ENCODE measurements at places on chromosomes 1 and 21. TPM values are rescaled to one million over a fixed set of nuclear protein-coding genes. Genes with fewer than 3 reads are reported as not detected.

The RORC gene
- total RNA-seq, result not detected

The PTGER3 gene
- 0.63 TPM for total RNA-seq

The FAM110D gene
- 0.63 TPM for total RNA-seq

The OR2L2 gene
- not detected for total RNA-seq

The RGSL1 gene
- not detected for total RNA-seq

The PTPN22 gene
- total RNA-seq, result 0.51 TPM

The BCL2L15 gene
- total RNA-seq, result 0.13 TPM

DNA sequence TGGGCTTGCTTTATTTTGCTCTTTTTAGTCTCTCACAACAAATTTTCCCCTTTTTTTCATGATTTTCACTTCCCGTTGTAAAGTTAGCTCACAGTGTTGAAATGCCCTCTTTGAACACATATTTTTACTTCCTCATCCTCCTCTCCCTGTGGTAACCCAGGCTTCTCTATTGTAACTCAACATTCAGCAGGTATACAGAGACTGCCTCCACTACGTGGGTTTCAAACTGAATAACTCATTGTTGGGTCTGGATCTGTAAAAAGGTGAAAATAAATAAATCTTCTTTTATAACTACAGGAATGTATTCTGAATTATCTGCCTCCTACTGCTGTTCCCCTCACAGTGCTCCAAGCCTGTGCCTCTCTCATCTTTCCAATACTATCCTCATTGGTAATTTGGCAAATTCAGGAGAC is 166.4 kb downstream of the RUNX1 start:
- DNase-seq, result no peak
- peaks cover 54% of the 10 kb centered on the region for H3K4me1 ChIP-seq
- peak overlapping the region; percentile 97 for H3K4me3 ChIP-seq
- peaks cover 67% of the 10 kb centered on the region for H3K36me3 ChIP-seq
- no peaks in the 10 kb centered on the region for H3K27me3 ChIP-seq
- peak overlapping the region; percentile 99 for H3K27ac ChIP-seq

- H3K36me3 ChIP-seq, result no peaks in the 10 kb centered on the region
- H3K4me1 ChIP-seq, result peaks cover 20% of the 10 kb centered on the region
- peak; percentile 93 for DNase-seq
- H3K4me3 ChIP-seq, result no peak overlapping the region
Measured at GRCh38 chr1:221268295-221268694, 389.1 kb downstream of the HLX start.

GRCh38 chr1:22815043-22815365 is 104.4 kb downstream of the EPHB2 start:
- H3K4me1 ChIP-seq, result no peaks in the 10 kb centered on the region

- peaks cover 29% of the 10 kb centered on the region for H3K4me1 ChIP-seq
- no peaks in the 10 kb centered on the region for H3K27me3 ChIP-seq
- no peaks in the 10 kb centered on the region for H3K36me3 ChIP-seq
- no peak for DNase-seq
- no peak overlapping the region for H3K27ac ChIP-seq
Measured at GRCh38 chr1:15000671-15001070, 152.9 kb upstream of the TMEM51 start.

DNA sequence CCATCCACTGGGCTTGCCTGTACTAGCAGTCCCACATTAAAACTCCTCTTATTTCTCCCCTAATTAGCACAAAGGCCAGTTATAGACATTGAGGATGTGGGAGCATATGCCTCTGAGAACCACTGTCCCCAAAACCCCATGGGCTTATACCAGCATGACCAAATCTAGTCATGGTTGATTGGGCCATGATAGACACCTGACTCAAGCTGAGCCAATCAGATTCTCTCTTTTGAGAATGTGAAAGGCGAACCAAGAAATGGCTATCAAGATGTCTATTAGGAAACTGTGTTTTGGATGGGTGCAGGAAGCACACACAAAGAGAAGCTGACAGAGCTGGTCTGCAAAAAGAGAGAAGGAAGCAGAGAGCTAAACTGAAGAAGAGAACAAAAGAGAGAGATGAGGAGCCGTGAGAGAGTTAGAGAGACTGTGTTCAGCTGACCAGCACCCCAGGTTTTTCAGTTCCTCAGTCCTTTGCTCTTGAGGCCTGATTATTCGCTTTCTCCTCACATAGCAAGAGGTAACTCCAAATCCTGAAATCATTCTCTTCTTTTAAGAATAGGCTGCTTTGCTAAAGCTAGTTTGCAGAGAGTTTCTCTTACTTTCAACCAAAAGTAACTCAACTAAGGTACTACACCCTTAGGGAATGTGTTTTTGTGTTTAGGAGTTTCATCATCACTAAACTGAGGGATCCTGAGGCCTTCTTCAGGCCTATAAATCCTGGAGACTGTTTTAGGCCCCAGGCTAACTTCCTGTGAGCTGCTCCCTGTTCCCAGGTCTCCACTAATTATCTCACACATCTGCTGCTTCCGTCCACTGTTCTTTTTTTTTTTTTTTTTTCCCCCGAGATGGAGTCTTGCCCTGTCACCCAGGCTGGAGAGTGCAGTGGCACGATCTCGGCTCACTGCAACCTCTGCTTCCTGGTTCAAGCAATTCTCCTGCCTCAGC is 7.9 kb upstream of the TIPRL start:
- no peaks in the 10 kb centered on the region for H3K27me3 ChIP-seq
- no peaks in the 10 kb centered on the region for H3K4me1 ChIP-seq
- no peak overlapping the region for H3K4me3 ChIP-seq
- no peaks in the 10 kb centered on the region for H3K36me3 ChIP-seq
- H3K27ac ChIP-seq, result no peak overlapping the region
- no peak for DNase-seq

DNA sequence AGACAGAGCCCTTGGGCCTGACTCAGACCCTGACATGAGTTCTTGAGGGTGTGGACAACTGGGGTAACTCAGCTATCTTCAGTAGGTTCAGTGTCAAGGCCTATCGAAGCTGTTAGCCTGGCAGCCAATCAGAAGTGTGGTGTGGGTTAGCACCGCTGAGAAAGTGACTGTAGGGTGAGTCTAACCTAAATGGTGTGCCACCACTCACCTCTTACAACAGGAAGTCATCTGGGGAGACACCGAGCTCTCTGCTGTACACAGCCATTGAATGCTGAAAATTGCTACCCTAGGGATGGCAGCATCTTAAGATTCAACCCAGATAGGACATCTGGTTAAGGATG is 44.6 kb downstream of the RASSF5 start:
- H3K36me3 ChIP-seq, result no peaks in the 10 kb centered on the region
- no peak for DNase-seq
- H3K4me1 ChIP-seq, result no peaks in the 10 kb centered on the region
- H3K27me3 ChIP-seq, result no peaks in the 10 kb centered on the region

GRCh38 chr1:201394591-201394990 is 4.5 kb downstream of the LAD1 start:
- H3K36me3 ChIP-seq, result no peaks in the 10 kb centered on the region
- H3K27ac ChIP-seq, result no peak overlapping the region
- no peaks in the 10 kb centered on the region for H3K4me1 ChIP-seq
- no peak for DNase-seq

DNA sequence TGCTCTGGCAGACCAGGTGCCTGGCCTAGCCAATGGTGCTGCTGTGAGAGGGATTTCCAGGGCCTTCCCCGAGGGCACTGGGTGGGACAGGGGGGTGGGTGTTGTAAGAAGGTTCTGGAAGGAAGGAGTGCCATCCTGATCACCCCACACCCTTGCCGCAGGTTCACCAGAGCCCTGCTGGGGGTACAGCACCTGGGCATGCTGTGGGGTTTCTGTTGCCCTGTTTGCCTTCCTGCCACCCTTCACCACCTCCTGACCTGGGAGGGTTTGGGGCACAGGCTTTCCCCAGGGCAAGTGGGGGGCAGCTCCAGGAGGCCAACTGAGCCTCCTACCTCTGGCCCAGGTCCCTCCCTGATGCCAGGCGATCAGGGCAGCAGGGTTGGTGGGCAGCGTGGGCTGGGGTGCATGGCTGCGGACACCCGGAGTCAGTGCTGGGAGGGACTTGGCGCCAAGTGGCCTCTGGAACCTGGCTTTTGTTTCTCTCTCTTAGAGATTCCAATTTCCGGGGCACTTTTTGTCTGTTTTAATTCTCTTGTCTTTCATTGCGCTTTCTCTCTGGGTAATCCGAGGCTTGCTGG is 318.8 kb downstream of the PTPRU start:
- DNase-seq, result no peak
- no peaks in the 10 kb centered on the region for H3K36me3 ChIP-seq
- no peaks in the 10 kb centered on the region for H3K27me3 ChIP-seq

DNA sequence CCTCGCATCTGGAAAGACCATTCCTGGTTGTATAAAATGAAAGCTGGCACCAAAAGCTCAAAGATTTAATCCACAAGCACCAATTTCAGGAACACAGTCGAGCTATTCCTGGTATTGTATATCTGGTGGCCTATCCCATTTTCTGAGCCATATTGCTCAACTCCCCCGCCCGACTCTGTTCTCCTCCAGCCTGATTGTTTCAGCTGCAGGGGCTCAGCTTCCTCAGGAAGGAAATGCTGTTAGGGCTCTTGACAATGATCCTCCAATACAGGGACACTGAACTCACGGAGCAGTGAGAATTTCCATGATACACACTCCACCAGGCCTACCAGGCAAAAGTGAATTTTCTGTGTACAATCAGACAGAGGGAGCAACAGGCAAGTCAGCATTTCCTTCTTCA is 16.9 kb upstream of the TDRD10 start:
- no peak overlapping the region for H3K27ac ChIP-seq
- H3K4me1 ChIP-seq, result no peaks in the 10 kb centered on the region
- H3K36me3 ChIP-seq, result no peaks in the 10 kb centered on the region
- no peak overlapping the region for H3K4me3 ChIP-seq
- peaks cover 9% of the 10 kb centered on the region for H3K27me3 ChIP-seq

GRCh38 chr1:161157867-161158266 is 1.4 kb upstream of the USP21 start:
- peaks cover 7% of the 10 kb centered on the region for H3K4me1 ChIP-seq
- no peak overlapping the region for H3K27ac ChIP-seq
- H3K27me3 ChIP-seq, result no peaks in the 10 kb centered on the region
- DNase-seq, result no peak

DNA sequence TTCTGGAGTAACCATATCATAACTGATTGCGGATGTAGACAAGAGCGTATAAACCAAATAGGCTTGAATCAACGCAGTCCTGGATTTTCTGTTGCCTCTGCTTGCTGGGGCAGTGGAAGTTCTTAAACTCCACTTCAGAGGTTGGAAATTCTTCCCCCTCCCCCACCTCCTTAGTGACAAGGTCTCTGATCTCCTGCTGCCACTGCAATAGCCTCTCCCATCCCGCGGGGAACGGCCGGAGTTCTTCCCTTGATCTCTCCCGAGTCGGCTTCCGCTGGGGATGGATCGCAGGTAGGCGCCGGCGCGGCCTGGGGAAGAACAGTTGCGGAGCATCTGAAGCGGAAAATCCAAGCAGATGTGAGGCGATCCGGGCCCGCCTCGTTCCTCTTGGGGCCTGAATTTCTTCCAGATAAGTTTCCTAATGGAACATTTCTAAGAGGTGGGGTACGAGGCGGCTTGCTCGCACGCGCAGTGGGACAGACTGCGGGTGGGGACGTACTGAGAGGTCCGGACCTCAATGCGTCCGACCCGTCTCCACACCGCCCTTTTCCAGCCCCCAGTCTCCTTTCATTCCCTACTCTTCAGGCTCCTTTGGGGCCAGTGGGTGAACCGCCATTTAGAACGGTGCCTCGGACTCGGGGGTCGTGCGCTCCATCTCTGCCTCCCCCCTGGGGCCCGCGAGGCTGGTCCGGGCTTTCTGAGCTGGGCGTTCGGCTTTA is 3.1 kb upstream of the SIM2 start:
- H3K4me1 ChIP-seq, result no peaks in the 10 kb centered on the region
- no peak overlapping the region for H3K4me3 ChIP-seq
- no peak for DNase-seq
- no peak overlapping the region for H3K27ac ChIP-seq
- H3K27me3 ChIP-seq, result peaks cover 94% of the 10 kb centered on the region

DNA sequence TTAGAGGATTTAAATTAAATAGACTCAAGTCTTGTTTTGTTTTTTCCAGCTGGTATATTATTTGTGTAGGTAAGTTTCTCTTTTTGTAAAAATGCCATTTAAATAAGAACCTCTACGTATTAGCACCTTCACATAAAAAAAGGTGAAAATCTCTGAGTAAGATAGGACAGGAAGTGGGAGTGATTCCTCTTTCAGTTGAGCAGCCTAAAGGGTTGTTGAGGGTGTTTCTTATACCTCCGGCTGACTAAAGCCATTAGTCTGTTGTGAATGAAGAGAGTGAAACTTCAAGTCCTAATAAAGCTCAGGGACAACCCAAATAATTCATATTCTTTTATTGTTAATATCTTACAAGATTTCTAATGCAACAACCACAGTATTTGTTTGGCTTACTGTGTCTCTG is 188.7 kb downstream of the CHRM3 start:
- H3K27ac ChIP-seq, result no peak overlapping the region
- H3K4me3 ChIP-seq, result no peak overlapping the region
- H3K36me3 ChIP-seq, result no peaks in the 10 kb centered on the region
- no peaks in the 10 kb centered on the region for H3K4me1 ChIP-seq
- no peaks in the 10 kb centered on the region for H3K27me3 ChIP-seq
- DNase-seq, result no peak

- peaks cover 10% of the 10 kb centered on the region for H3K27me3 ChIP-seq
- no peak for DNase-seq
Measured at GRCh38 chr21:36640721-36641244, 58.1 kb upstream of the SIM2 start.

DNA sequence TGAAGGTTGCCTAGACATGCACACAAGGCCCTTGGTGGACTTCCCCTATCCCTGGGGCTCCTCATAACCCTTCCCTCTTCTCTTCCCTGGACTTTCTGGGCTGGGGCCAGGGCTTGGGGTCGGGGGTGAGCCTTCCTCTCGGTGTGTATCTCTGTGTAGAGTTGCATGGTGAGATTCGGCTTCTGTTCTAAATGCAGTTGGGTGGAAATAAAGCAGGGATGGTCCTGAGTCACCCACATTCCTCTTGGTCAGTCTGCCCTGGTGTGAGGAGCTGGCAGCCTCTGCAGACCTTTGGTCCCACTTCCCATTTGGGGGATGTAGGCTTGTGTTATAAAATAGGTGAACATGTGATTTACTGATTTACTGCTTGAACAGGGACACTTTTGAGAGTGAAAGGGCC is 38.0 kb downstream of the ADARB1 start:
- DNase-seq, result peak; percentile 43
- no peaks in the 10 kb centered on the region for H3K27me3 ChIP-seq
- H3K27ac ChIP-seq, result no peak overlapping the region
- no peaks in the 10 kb centered on the region for H3K36me3 ChIP-seq

DNA sequence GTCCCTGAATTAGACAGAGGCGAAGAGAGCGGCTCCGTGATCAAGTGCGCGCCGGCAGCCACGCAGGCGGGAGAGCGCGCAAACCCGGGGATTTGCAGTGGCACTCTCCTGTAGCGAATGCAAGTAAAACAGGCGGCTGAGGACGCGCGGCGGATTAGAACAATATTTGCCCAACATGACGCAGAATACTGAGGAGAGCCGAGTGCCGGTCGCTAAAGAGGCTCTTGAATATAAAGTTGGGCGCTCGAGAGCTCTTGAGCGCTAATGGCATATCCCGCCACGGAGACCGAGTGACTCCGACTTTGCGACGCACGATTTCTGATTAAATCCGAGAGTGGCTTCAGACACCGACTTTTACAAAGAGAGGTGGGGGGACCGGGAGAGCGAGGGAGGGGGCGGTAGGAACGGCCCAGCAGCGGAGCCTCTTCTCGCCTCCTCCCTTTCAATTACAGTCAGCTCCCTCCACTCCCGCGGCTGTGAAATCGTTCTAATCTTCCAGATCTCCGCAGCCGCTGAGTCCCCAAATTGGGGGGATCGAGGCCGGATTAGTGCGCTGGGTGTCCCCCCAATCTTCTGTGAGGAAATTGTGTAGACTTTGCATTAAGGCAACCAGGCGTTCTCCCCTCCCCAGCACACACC is 2.3 kb downstream of the PAX7 start:
- no peak for DNase-seq
- no peak overlapping the region for H3K27ac ChIP-seq

Measured in GM23248 (cell line).